ENCODE measurements at places on chromosomes 11 and 22. TPM values are rescaled to one million over a fixed set of nuclear protein-coding genes. Genes with fewer than 3 reads are reported as not detected.

DNA sequence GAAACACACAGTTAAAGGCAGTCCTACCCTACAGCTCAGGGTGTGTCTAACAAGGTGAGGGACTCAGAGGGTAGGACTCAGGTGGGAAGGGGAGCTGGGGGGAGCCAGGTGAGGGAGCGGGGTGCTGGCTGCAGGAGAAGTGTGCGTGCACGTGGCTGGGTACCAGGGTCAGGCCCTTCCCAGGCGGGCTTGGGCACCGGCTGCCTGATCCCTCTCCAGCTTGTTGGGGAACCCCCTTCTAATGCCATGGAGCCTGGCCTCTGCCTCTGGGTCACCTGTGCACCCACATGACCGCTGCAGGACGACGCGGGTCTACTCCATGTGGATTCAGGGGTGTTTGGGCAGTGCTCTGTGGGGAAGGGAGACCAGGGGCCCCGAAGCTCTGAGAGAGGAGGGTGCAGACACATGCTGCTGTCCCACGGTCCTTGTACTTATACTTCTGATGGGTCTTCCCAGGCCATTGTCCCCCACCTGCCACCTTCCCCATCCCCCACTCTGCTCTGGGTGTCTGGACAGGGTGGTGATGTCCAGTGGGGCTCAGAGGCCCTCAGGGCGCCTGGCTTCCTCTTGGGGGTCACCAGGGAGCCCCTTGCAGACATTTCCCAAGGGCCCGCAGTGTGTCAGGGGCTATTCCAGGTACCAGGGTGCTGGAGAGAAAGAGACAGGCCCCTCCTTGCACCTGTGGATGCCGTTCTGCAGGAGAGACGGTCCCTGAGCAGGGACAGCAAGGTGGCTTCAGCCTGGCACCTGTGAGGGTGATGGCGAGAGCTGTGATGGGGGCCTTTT, 10.4 kb upstream of the MRGPRD start:
- no peak for DNase-seq

- no peak for DNase-seq
These were observed 11.3 kb upstream of the SLC37A4 start for GRCh38 chr11:119041821-119042514.

DNA sequence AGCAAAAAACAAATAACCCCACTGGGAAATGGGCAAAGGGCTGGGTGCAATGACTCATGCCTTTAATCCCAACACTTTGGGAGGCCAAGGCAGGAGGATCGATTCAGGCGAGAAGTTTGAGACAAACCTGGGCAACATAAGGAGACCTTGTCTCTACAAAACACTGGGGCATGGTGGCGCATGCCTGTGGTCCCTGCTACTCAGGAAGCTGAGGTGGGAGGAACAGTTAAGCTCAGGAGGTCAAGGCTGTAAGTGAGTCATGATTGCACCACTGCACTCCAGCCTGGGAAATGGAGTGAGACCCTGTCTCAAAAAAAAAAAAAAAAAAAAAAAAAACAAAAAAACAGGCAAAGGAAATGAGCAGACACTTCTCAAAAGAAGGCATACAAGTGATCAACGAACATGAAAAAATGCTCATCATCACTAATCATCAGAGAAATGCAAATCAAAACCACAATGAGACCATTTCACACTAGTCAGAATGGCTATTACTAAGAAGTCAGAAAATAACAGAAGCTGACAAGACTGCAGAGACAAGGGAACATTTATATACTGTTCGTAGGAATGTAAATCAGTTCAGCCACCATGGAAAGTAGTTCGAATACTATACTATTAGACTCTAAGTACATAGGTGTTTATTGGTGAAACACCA, 48.2 kb upstream of the SMCO4 start:
- no peak for DNase-seq

DNA sequence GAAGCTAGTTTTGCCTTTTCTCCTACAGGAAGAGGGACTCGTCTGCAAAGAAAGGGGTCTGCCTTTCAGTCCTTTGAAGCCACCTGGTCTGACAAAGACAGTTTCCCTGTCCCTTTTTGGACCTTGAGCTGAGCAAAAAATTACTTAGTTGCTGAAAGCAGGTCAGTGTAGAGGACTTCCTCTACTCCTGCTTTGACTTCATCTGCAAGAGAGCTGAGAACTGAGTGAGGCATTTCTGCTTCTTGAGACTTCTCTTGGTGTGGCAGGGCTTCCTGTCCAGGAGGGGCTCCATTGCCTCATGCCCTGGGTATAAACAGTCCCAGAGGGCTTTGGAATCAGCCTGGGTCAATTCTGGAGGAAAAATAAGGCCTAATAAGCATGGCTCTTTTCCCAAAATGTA, 73.1 kb downstream of the ZNRF3 start:
- DNase-seq: no peak

DNA sequence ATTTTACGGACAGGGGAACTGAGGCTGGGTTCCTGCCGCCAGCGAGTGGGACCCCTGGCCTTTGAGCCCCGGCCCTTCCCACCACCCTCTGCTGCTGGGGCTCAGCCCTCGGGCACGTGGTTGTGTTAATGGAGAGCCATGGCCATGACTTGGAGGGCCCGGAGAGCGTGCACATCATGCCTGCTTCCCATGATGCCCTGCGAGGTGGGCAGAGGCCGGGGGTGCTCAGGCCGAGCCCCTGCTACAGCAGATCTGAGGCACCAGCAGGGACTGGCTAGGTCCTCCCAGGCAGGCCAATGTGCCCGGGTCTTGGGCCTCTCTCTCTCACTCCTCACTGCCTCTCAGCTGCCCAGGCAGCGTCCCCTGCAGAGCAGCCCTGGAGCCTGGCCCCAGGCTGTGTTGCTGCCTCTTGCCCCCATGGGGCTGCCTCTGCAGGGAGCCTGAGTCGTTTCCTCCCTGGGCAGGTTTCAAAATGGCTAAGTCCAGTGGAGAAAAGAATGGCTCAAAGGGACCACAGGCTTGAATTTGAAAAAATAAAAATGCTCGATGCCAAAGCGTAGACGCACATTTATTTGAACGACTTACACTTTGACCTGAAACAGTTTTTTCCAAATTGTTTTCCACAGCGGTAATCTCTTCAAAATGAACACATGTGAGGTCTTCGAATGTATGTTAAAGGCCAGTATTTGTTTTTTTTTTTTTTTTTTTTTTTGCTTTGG, 72.6 kb upstream of the CLDN5 start:
- no peak for DNase-seq

DNA sequence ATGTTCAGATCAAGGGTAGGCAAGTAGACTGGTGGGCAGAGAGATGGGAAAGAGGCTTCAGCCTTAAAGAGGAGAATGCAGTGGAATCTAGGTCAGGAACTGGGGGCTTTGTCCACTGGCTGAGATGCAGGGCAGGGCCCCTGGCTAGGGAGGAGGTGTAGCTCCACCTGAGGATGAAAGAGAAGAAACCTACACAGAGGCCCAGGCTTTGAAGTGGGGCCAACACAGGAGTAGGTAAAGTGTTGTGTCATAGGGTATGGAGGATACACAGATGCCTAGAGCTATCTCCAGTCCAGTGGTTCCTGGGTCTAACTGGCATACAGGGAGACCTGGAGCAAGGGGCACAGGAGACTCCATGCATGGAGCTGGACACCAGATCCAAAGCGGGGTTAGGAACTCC, 73.5 kb downstream of the RASSF10 start:
- DNase-seq: no peak

SLC22A12 gene
- not detected for total RNA-seq

OR56A1 gene
- total RNA-seq: not detected

FUT4 gene
- total RNA-seq: 1.4 TPM

SCT gene
- total RNA-seq: not detected
